ENCODE measurements at places on chromosomes 13 and 19.

DNA sequence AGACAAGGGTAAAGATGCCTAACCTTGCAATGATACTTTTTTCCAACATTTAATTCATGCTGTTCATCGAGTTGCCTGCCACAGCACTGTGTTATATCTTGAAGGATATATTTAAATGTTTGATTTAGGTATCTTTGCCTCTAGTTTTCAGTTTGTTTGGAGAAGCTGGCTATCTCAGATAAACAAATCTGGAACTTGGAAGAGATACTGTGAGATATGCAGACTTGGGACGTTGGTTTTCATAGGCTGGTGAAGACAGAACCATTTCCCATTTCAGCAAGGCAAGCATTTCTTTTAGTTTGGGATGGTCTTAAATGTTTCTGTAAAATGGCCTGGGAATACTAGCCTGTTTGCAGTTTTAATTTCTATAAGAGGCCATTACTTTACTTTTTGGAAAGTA, 3.3 kb downstream of the RNASEH2B start:
- DNase-seq = no peak

DNA sequence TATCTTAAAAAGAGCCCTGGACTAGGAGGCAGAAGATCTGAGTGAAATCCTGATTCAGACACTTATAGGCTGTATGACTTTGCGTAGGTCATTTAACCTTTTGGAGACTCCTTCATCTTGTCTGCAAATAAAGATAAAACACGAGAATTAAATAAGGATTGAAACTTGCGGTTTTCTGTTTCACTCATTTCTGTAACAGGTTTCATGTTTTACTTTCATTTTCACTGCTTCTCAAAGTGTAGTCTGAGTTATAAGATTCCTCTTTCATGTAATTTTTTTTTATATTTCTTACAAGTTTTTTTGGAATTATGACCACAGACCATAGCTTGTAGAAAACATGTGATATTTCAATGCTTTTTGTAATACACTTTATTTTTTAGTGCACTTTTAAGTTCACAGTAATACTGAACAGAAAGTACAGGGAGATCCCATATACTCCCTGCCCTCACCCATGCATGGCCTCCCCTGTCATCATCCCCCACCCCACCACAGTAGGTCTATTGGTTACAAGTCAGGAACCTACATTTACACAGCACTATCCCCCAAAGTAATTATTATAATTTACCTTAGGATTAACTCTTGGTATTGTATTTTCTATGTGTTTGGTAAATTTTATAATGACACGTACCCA, 174.6 kb downstream of the ITGBL1 start:
- no peak for DNase-seq

- no peak for DNase-seq
These were observed 7.7 kb upstream of the TBC1D4 start for GRCh38 chr13:75489502-75490263.

DNA sequence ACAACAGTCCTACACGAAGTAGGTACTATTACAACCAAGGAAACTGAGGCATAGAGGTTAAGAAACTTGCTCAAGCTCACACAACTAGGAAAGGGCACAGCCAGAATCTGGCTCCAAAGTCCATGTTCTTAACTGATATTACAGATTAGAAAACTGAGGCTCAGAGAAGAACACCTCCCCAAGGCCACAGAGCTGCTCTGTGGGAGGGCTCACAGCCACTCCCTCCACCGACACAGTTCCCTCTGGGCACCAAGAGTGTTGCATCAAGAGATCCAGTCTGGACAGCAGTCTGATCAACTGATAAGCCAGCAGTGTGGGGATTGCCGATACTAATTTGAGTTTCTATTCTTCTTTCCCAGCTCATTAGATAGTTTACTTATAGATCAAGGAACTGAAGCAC, 29.5 kb downstream of the SLC15A1 start:
- DNase-seq = no peak

GRCh38 chr13:49530457-49530856, 34.7 kb downstream of the PHF11 start:
- DNase-seq = no peak

DNA sequence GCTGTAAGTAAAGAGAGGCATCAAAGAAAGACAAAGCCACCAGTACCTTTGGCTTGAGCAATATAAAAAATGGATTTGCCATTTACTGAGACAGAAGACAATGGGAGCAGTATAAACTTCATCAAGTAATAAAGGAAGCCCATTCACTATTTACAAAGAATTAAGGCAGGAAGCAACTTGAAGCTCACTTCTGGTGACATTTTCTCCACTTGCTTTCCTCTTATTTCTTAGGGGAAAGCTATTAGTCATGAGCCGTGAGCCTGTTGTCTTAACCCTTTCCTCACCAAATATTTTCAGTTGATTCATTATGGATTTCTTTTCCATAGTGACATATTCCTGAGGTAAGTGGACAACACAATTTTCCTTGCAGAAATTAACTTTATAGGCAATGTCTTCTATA, 156.8 kb downstream of the DNAJC3 start:
- no peak for DNase-seq

GRCh38 chr13:38898481-38898880, 92.2 kb downstream of the STOML3 start:
- DNase-seq = no peak

DNA sequence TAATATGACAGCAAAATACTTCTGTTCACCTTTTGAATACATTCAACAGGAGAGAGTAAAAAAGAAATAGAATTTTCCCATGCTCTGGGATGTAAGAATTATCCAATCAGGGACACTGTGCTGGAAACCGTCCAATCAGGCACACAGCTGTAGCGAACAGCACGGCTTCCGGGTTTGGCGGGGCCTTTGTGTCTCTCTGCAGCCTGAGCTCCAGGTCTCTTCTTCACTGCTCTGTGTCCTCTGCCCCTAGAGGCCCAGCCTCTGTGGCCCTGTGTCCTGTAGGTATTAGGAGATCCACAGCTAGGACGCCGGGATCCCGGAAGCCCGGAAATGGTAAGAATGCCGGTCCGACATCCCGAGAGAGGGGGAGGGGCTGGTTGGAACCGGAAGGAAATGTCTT, 92.7 kb downstream of the ZNF737 start:
- no peak for DNase-seq

DNA sequence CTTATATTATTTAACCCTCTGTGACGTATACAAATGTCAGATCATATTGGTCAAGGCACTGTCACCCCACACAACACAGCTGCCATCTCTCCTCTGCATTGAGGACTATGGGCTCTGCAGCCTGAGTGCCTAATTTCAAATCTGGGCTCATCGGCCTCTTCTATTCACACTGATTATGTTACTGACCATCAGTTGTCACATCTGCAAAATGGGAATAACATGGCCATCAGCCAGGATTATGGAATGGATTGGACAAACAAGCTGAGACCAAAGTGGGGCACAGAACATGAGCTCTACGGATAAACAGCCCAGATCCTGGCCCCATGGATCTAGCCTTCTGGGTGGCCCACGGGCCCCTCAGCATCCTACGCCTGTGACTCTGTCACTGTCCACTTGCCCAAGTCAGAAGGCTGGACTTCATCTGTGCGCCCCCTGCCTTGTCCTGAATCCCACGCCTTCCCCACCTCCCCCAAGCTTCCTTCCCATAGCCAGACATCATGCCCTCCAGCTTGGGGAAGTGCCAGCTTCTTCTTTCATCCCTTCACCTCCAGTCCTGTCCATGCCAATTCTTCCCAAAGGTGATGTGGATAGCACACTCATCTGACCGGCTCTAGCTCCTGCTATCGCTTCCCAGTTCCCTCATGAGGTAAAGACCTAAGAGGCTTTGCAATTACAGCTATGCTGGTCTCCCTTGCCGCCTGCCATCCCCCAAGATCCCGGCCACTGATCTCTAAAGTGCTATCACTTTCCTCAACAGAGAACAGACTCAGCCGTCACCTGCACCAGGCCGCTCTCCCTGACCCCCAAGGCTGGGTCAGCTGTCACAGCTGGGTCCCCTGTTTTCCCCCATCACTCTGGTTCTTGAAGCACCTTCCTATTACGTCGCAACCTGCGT, 872 bp downstream of the FARSA start:
- DNase-seq = no peak
